ENCODE measurements at places on chromosomes 5 and 9.
A peak's percentile ranks its signal among the peaks of the same experiment; 100 is the strongest.

GRCh38 chr9:83706676-83707517 is 861 bp downstream of the UBQLN1 start:
- DNase-seq: peak; percentile 56

GRCh38 chr5:133992429-133993155 is 12.2 kb downstream of the VDAC1 start:
- no peak for DNase-seq

GRCh38 chr5:139690064-139690802 is 42.1 kb downstream of the CXXC5 start:
- DNase-seq: no peak

DNA sequence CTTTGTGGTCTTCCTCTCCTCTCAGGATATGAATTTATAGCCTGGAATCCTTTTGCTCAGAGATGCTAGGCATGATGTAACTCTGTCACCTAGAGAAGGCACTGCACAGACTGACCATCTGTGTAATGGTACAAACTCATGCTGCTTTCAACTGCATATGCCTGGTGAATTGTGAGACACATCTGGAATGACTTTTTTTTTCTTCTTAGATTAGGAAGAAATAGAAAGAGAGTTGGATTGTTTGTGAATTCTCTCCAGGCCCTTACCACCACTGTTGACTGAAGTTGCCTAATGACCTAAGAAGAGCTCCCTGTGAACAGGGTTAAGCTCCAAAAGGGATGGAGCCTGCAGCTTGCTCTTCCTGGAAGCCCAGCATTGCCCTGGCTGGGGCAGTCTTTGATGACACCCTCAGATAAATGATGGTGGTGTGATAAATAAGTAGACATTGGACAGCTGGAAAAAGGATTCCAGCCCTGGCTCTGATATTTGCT is 47.8 kb upstream of the TRIM32 start:
- DNase-seq: no peak

DNA sequence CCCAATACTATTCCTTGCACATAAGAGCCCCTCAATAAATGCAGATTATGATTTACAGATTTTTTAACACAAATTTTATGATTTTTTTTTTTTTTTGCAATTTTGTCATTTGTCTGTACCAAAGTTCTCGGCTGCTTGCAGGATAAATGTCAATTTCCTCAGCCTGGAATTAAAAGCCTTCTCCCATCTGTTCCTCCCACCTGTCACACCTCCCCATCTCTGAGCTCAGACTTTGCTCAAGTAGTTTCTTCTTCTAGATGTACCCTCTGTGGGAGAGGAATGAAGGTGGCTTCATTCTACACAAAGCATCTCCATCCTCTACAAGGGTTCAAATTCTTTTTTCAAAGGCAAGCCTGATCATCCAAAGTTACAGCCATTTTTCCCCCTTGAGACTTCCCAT is 153.7 kb upstream of the GRAMD2B start:
- no peak for DNase-seq

- DNase-seq: no peak
Measured at GRCh38 chr5:81961651-81962440, 10.0 kb upstream of the ATG10 start.

GRCh38 chr5:21931116-21931515 is 922.0 kb downstream of the CDH12 start:
- DNase-seq: no peak

DNA sequence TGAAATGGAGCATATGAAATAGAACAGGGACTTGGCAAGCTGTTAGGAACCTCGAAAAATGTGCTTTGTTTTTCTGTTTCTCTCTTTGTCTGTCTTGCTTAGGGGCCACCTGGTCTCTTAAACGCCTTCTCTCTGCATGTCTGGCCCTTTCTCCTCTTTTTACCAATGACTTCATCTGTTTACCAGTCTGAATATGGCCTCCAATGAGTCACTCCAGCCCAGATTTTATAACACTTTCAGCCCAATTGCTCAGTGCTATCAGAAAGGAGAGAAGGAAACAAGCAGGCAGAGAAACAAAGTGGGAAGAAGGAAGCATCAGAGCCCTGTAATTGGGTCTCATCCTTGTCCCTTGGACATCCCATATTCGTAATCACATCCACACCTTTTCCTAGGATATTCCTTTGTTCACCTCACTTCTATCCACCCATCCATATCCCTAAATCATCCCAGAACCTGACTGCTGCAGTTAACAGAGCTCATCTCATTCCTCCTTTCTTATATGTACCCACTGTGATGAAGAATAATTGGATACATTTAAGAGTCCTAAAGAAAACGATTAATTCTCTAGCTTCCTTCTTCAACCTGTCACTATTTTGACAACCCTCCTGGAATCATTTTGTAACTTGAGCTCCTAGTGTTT is 151.8 kb upstream of the GPR151 start:
- no peak for DNase-seq

DNA sequence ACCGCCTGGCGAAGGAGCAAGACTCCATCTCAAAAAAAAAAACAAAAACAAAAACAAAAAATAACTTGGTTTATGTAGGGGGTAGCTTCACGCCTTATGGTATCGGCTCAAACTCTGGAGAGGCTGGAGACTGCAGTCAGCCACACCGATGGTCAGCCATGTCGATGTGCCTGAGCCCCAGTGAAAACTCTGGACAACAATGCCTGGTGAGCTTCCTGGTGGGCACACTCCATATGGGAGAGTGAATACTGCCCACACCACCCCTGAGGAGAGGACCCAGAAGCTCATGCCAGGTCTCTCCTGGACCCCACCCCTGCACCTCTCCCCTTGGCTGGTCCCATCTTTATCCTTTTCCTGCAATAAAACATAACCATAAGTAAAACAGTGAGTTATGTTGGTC is 19.6 kb downstream of the IPPK start:
- no peak for DNase-seq

GRCh38 chr5:130455175-130455574 is 550.9 kb downstream of the CHSY3 start:
- DNase-seq: no peak

DNA sequence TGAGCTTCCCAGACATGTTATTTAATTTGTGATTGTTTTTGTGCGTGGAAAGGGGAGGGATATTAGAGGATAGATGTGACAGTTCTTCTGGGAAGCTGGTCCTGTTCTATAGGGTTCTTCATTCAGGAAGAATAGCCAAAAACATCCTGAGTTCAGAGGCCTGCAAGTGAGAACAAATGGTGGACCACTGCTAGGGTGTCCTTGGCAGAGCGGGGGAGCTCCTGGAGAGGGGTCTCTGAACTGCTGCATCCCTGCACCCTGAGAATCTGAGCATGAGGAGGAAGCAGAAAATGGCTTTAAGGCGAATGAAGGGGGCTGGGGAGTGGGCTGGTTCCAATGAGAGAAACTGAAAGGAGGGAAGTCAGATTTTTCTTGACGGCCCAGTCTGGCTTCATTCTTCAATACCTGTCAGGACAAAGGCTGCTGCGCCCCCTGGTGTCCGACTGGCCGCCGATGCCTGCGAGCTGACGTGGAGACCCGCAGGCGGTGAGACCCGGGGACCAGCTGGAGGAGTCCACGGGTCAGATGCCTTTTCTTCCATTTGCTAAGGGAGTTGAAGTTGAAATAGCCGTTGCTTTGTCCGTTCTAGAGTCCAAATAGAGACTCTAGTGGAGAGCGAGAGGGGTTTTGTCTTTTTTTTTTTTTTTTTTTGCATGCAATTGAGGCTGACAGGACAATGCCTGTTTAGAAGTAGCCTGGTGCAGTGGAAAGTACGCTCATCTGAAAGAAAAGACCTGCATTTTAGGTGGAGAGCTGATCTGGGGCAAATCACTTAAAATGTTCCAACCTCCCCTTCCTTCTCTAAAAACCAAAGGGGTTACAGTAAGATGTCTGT is 39.5 kb upstream of the NFIB start:
- DNase-seq: peak; percentile 35

DNA sequence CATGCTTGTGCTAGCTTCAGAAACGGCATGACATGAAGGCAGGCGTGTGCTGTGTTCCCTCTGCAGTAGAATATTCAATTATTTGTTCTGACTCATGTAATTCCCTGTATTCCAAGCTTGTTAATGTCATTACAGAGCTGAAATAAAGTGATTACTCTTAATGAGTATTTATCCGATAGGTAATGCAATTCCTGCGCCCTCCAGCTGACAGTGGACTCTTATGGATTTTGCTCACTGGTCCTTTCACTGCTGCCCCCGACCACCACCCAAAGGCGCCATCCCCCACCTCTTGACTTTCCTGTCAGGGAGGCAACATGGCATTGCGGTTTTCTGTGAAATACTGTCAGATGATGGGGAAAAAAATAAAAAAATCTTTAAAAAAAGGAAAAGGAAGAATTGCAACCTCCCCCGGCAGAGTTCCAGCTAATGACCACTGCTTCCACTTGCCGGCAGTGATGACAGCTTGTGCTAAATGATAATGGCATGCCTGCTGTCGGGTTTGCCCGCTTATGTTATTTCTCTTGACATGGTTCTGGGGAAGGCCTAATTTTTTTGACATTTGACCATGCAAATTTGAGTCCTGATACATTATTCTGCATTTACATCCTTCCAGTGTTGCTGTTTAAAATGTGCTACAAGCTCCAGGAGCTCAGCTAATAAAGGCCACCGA is 335.3 kb upstream of the ADAMTS16 start:
- DNase-seq: no peak

- no peak for DNase-seq
Measured at GRCh38 chr5:98727686-98728085, 45.8 kb upstream of the RGMB start.

- no peak for DNase-seq
Measured at GRCh38 chr9:98039607-98040017, 16.9 kb upstream of the NANS start.

- DNase-seq: no peak
Measured at GRCh38 chr5:168382421-168382820, 91.0 kb downstream of the WWC1 start.
